ENCODE measurements at places on chromosomes 6 and 20. TPM values are rescaled to one million over a fixed set of nuclear protein-coding genes. Genes with fewer than 3 reads are reported as not detected.
A peak's percentile ranks its signal among the peaks of the same experiment; 100 is the strongest.

DNA sequence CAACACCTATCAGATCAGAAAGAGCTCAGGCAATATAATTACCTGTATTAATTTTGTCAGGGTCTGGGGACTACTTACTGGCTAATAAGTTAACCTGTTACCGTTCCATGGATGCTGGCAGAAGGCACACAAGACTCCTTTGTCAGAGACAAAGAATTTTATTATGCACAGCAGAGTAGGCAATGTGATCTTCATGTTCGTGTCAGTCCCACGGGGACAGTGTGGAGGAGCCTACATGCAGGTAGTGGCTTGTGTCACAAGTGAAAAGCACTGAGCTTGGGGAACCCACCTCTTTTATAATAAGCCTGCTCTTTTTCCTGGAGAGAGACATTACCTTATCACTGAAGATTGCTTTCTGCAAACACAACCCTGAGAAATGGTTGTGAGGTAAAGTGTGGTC is 96.9 kb downstream of the CD164 start:
- DNase-seq, result no peak

GRCh38 chr20:62258499-62259293 is 20.4 kb downstream of the OSBPL2 start:
- peak; percentile 81 for DNase-seq

DNA sequence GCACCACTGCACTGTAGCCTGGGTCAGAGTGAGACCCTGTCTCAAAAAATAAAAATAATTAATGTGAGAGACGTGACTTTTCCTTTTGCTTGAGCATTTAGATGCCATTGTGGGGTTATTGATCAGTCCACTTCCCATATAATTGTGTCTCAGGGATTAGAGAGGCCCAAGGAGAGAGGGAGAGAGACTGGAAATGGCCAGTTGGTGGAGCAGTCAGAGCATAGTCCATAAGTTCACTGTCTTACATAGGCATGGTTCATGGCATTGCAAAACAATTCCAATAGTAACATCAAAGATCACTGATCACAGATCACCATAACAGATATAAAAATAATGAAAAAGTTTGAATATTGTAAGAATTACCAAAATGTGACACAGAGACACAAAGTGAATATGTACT is 15.2 kb upstream of the SDHAF4 start:
- no peak for DNase-seq

Gene SLC26A8
- not detected for total RNA-seq

Gene PROKR2
- not detected for total RNA-seq

DNA sequence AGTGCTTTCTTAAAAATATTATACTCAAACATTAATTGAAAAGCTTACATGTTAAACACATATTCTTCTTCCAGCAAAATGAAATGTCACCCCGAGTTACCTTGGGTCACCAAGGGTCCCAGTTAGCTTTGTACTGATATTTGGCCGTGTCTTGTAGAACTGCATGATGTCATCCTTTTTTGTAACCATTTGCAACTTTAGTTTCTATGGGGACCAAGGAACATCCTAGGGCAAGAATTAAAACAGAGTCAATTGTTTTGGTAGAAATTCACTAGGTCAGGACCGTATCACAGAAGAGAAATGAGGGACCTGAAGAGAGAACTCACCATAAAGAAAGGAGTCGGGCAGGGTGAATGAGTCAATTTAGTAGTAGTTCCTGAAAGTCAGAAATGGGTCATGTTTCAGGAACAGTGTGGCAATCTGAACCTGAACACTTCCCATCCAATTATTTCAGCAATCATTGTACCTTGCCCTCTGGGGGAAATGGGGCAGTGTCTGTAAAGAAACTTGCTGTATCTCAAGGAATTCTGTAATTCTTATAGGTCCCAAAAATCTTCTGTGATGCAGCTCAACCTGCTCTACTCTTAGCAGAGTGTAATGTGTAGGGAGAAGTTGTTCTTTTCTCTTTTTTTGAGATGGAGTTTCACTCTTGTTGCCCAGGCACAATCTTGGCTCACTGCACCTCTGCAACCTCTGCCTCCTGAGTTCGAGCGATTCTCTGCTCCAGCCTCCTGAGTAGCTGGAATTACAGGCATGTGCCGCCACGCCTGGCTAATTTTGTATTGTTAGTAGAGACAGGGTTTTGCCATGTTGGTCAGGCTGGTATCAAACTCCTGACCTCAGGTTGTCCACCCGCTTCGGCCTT is 5.3 kb upstream of the AKAP7 start:
- DNase-seq, result no peak

DNA sequence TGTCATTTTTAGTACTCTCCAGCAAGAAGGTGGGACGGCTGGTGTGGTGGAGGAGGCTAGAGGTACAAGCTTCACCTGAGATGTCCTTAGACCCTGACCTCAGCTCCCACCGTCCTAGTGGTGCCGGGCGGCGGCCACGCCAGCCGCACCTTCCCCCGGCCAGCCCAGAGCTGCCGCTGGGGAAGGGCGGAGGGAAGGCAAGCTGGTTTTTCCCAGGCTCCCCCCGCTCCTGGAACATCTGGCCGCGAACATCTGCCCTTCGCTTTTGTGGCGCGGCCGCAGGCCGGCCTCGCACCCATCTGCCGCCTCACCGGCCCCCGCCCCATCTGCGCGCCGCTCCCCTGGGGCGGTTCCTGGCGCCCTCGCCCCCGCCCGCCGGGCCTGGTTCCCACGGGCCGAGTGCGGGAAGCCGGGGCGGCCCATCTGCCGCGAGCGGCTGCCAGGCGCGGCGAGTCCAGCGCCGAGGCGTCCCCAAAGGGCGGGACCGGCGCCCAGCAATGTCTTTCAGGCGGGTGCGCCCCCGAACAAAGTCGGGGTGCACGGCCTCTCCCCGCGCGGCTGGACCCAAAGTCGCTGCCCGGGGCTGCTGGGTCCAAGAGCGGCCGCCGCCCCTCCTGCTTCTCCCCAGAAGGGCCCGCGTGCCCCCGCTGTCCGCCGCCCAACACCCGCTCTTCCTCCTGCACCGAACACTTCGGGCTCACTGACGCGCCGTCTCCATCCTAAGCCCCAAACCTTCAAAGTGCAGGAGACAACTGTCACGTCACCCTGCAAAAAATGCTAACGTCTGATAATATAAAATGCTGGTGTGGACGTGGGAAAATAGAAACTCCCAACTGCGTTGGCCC is 17.3 kb upstream of the ID1 start:
- DNase-seq, result no peak

GRCh38 chr6:117847912-117848311 is 59.2 kb upstream of the SLC35F1 start:
- no peak for DNase-seq

Gene ELOVL2
- total RNA-seq, result not detected

Gene ATP6V1G2
- 2.9 TPM for total RNA-seq

All from HFFc6 (cell line).